Activated CD4-positive, CD25-positive, alpha-beta regulatory T cell treated with anti-CD3 and anti-CD28 coated beads, Interleukin-2, amount 50 U/mL, for 16 hours (primary cell): ENCODE measurements at places on chromosomes 12 and 14.

DNA sequence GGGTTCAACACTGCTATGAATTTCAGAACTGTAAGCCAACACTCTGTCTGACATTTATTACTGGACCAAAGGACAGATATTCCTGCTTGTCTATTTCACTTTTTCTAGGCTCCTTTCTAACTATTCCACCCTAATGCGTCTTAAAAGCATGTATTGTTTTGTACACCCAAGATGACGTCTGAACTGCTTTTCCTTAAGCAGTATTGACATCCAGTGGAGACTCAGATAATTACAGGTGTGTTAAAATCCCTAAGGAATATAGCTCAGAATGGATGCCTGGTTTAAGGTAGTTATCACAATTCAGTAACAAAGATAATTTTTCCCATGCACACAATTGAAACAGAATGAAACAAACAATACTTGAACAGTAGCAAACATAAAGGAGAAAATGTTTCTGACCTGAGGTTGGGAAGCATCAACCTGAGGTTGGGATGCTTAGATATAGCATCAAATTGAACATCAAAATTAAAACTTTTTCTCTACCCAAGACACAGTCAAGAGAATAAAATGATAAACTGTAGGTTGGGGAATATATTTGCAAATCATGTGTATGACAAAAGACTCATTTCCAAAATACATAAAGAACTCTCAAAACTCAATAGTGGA lies 93.7 kb upstream of the PTPRR start:
- no peak for DNase-seq

- no peak for DNase-seq
Measured at GRCh38 chr12:113485330-113485729, 13.7 kb upstream of the LHX5 start.

DNA sequence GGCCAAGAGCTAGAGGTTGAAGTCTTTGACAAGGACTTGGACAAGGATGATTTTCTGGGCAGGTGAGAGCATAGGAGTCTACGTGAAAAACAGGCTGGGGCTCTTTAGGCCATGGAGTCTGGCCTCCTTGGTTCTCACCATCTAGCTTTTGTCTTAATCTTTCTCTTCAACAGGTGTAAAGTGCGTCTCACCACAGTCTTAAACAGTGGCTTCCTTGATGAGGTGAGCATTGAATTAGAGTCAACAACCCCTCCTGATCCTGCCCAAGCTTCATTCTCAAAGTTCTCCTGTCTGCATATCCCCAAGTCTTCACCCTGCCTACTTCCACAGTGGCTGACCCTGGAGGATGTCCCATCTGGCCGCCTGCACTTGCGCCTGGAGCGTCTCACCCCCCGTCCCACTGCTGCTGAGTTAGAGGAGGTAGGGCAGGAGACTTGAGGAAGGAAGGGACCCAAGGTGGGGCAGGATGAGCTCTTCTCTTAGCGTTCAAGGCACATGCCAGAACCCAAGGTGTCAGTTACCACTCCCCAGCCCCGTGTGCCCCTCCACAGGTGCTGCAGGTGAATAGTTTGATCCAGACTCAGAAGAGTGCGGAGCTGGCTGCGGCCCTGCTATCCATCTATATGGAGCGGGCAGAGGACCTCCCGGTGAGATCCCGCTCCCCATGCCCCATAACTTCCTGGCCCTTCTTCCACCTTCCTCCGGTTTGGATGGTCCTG lies 9.9 kb downstream of the ESYT1 start:
- no peak for DNase-seq

- DNase-seq, result no peak
Measured at GRCh38 chr12:109469517-109469916, 7.6 kb downstream of the KCTD10 start.

DNA sequence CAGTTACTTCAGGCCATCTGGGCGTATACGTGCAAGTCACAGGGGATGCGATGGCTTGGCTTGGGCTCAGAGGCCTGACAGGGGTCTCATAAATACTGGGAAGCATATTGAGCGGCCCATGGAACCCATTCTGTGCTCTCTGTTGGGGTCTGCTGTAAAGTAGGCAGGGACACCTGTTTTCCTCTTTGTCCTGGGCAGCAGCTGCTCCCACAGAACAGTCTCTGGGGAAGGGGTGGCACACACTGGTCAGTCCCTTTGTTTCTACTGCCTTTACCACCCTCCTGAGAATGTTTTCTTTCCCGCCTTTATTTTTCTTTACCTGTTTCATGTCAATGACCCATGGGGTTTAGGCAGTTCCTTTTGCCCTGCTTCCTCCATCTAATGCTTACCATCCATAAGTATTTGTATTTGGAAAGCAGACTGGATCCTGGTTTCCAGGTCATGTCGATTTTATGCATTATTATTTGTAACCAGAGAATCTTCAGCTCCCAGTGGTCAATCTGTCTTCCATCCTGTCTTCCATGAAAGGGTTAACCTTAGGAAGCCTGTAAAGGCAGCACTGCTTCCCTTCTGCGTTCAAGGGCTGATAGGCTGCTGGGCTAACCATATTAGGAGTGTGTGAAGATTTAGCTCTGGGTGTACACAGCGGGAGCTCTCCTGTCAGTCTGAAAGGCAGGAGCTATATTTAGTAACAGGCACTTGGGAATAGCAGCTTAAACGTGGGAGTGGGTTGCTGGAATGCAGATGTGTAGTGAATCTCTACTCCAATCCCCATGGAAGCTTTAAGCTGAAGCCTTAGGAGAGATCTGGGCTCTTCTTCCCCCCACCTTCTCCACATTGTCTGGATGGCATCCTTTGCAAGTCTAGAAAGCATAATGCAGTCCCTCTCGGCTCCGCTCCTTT lies 124.0 kb downstream of the DYRK2 start:
- no peak for DNase-seq
